ENCODE measurements at places on chromosomes 2 and 18.
A peak's percentile ranks its signal among the peaks of the same experiment; 100 is the strongest.

DNA sequence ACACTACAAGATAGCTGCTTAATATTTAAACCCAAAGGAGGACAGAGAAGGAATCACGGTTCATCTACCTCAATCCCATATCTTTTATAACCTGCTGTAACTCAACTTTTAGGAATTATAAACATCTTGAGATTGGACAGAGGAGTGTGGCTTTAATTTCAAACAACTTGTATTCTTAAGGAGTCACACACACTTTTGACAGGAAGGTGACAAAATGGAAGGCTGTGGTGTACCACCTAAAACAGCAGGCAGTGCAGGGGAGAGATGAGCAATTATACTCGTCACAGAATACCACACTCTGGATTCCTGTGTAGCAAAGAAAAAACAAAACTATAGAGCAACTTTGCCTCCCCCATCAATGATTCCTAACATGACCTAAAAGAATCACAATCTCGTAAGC, 194.8 kb downstream of the ZEB2 start:
- no peak for DNase-seq

- DNase-seq, result no peak
Observed at GRCh38 chr2:98099939-98100743, 13.2 kb downstream of the VWA3B start.

DNA sequence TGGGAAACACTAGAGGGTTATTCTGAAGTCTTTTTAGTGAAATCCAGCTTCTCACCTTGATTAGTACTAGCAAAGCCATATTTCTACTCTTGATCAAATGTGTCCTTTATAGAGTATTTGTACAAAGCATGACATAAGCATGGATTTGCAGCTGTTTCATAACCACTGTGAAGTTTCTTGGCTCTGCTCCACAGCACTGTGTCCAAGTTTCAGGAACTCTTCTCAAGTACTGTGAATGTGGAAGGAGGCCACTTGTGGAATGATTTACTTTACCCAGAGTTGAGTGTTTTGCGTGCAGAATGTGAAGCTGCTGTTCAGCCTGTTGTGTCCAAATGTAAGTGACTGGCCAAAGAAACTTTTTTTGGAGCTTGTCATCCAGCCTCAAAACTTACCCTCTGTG, 16.2 kb upstream of the MAPRE2 start:
- no peak for DNase-seq

DNA sequence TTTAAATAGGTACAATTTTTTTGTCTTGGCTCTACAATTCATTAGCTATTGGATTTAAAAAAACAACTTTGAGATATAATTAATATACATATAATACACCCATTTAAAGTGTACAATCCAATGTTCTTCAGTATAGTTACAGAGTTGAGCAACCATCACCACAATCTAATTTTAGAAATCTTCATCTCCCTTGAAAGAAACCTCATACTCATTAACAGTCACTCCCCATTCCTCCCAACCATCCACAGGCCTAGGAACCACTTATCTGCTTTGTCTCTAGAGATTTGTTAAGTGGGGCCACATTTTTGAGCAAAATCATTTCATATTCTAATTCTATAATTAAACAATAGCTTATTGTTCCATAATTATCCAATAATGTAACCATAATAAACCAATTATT, 32.6 kb downstream of the MRPL33 start:
- no peak for DNase-seq

GRCh38 chr18:45298986-45299385, 316.3 kb upstream of the SLC14A2 start:
- no peak for DNase-seq

DNA sequence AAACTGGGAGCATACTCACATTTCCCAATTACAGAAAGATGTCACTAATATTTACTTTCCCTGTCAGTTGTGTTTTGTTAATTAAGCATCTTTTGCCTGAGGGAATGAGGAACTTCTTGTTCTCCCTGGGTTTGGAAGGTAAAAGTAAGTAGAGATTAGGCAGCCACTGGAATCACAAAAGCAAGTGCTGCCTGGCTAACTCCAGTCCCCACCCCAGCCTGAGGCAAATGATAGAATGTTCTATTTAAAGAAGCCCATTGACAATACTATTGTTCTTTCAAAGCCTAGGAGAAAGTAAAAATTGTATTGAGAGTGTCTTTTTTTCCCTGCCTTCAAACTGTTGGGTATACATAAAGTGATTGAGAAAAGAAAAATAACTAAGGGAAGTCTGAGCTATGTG, 93.8 kb downstream of the MBD2 start:
- DNase-seq, result no peak

- no peak for DNase-seq
Observed at GRCh38 chr2:238127165-238128060, 11.1 kb upstream of the KLHL30 start.

GRCh38 chr18:75551071-75551470, 123.6 kb upstream of the SMIM21 start:
- DNase-seq, result no peak

DNA sequence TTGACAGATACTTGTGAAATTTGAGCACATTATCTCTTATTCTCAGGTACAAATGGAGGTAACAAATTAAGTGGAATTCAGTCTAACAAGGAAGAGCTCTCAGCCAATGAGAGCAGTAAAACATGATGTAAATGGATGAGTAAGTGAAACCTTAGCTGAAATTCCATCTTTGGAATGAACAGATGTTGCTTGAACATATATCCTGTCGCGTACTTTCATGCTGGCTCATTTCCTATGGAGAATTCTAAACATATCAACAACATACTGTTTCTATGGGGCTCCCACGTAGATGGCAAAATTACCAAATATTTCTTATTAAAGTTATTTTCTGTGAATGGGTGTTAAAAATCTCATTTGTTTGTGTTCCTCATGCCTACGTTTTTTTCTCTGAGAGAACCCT, 256.3 kb upstream of the LINC00305 start:
- DNase-seq, result no peak

- no peak for DNase-seq
Observed at GRCh38 chr18:75075016-75075305, 134.0 kb downstream of the PTGR3 start.

GRCh38 chr2:190786404-190787166, 94.0 kb upstream of the GLS start:
- no peak for DNase-seq

DNA sequence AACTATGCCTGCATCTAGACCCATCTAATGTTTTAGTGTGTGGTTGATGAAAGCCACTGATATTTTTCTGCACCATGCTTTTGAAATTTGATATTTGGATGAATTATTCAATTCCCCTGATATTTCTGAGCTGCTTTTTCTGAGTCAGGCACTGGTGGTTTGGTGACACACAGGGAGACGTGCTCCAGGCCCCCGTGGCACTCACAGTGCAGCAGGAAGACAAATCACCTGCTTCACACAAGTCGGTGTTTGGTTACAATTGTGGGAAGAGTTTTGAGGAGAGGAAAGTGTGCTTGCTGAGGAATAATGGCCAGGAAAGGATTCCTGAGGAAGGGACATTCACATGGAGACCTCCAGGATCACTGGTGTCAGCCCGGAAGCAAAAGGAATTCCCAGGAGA, 179.7 kb downstream of the ACKR3 start:
- DNase-seq, result no peak

DNA sequence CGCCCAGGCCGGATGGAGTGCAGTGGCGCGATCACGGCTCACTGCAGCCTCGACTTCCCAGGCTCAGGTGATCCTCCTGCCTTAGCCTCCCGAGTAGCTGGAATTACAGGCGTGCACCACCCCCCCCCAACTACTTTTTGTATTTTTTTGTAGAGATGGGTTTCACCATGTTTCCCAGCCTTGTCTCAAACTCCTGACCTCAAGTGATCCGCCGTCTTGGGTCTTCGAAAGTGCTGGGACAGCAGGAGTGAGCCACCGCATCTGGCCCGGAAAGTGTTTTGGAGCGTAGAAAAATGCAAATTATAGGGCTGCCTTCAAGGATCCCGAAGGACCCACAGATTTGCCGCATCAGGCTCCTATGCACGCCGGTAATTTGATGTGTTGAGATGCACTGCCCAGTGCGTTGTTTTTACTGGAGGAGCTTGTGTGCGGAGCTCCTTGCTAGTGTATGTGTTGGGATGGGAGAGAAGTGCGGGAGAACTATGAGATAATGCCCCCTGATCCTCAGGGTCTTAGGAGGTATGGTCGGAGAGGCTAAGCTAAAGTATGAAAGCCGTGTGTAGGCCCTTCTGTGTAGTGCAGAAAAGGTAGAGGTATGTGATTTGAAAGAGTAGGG, 1.2 kb upstream of the CLASP1 start:
- no peak for DNase-seq

DNA sequence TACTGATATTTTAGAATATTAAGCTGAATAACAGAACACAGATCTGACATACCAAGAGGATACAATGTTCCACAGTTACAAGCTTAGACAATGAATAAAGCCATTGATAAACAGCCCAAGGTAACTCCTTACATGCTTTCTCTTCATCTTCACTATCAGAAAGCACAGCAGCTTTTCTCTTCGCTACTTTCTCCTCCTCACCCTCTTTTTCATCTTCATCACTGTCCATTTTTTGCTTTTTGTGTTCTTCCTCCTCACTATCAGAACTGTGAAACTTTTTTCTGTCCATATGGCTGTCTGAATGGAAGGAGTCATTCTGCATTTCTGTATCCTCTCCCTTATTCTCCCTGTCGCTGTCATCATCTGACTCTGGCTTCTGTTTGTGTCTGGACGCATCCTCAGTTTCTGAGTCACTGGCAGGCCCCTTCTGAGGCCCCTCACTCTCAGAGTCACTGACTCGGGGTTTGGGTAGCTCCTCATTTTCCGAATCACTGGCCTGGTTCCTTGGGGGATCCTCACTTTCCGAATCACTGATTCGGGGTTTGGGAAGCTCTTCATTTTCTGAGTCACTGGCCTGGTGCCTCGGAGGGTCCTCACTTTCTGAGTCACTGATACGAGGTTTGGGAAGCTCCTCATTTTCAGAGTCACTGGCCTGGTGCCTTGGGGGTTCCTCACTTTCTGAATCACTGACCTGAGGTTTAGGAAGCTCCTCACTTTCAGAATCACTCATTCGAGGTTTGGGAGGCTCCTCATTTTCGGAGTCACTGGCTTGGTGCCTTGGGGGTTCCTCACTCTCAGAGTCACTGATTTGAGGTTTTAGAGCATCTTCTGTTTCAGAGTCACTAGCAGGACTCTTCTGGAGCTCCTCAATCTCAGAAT, 21.5 kb downstream of the IWS1 start:
- no peak for DNase-seq

- no peak for DNase-seq
Observed at GRCh38 chr2:232240906-232241305, 137.6 kb upstream of the ALPP start.

GRCh38 chr18:48949606-48950535, 894 bp downstream of the SMAD7 start:
- DNase-seq, result peak; percentile 34

- no peak for DNase-seq
Observed at GRCh38 chr2:111716905-111717775, 166.9 kb downstream of the ANAPC1 start.
